Fibroblast of lung (primary cell): ENCODE measurements at places on chromosomes 2 and 18.

GRCh38 chr2:222255090-222255489, 43.7 kb downstream of the PAX3 start:
- H3K27ac ChIP-seq: no peak overlapping the region
- H3K4me3 ChIP-seq: no peak overlapping the region
- no peak for DNase-seq
- no peaks in the 10 kb centered on the region for H3K27me3 ChIP-seq
- no peaks in the 10 kb centered on the region for H3K36me3 ChIP-seq

GRCh38 chr2:232688201-232688600, 8.9 kb upstream of the GIGYF2 start:
- no peaks in the 10 kb centered on the region for H3K36me3 ChIP-seq
- no peaks in the 10 kb centered on the region for H3K4me1 ChIP-seq
- peaks cover 3% of the 10 kb centered on the region for H3K27me3 ChIP-seq
- H3K27ac ChIP-seq: no peak overlapping the region
- no peak overlapping the region for H3K4me3 ChIP-seq
- DNase-seq: no peak

- no peaks in the 10 kb centered on the region for H3K4me1 ChIP-seq
- H3K27me3 ChIP-seq: no peaks in the 10 kb centered on the region
- no peak overlapping the region for H3K4me3 ChIP-seq
- H3K27ac ChIP-seq: no peak overlapping the region
- no peaks in the 10 kb centered on the region for H3K36me3 ChIP-seq
- peak; percentile 28 for DNase-seq
These were observed 307.3 kb downstream of the GBX2 start for GRCh38 chr2:235860871-235861270.

- H3K27ac ChIP-seq: peak overlapping the region; percentile 87
- H3K36me3 ChIP-seq: no peaks in the 10 kb centered on the region
- peak; percentile 91 for DNase-seq
- H3K4me1 ChIP-seq: peaks cover 32% of the 10 kb centered on the region
- no peaks in the 10 kb centered on the region for H3K27me3 ChIP-seq
- no peak overlapping the region for H3K4me3 ChIP-seq
These were observed 7.6 kb upstream of the CHRNA1 start for GRCh38 chr2:174771631-174772471.

DNA sequence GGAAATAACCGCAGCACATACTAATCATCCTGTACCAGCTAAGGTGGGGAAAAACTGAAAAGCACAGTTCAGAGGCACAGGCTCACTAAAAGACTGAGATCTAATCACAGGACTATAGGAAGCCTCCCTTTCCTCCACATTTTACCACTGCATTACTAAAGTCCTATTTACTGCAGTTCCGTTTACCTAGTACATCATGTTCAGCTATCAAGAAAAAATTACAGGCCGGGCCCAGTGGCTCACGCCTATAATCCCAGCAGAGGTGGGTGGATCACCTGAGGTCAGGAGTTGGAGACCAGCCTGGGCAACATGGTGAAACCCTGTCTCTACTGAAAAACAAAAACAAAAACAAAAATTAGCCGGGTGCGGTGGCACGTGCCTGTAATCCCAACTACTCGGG, 11.0 kb upstream of the NBEAL1 start:
- no peak for DNase-seq
- no peaks in the 10 kb centered on the region for H3K36me3 ChIP-seq
- H3K4me3 ChIP-seq: no peak overlapping the region
- H3K27me3 ChIP-seq: no peaks in the 10 kb centered on the region
- H3K27ac ChIP-seq: no peak overlapping the region
- no peaks in the 10 kb centered on the region for H3K4me1 ChIP-seq

DNA sequence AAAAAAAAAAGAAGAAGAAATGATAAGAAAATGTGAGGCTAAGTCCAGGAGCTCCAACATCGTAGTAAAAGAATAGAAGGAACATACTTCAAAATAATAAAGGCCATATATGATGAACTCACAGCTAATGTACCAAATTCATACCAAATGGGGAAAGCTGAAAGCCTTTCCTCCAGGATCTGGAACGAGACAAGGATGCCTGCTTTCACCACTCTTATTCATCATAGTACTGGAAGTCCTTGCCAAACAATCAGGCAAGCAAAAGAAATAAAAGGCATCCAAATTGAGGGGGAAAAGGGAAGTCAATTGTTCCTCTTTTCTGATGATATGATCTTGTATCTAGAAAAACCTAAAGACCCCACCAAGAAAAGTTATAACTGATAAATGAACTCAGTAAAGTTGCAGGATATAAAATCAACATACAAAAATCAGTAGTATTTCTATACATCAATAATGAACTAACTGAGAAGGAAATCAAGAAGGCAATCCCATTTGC, 170.6 kb downstream of the METTL4 start:
- H3K27ac ChIP-seq: no peak overlapping the region
- H3K4me1 ChIP-seq: no peaks in the 10 kb centered on the region
- DNase-seq: peak; percentile 9
- no peak overlapping the region for H3K4me3 ChIP-seq

- H3K27ac ChIP-seq: no peak overlapping the region
- no peaks in the 10 kb centered on the region for H3K4me1 ChIP-seq
- no peaks in the 10 kb centered on the region for H3K27me3 ChIP-seq
- H3K36me3 ChIP-seq: no peaks in the 10 kb centered on the region
- no peak overlapping the region for H3K4me3 ChIP-seq
These were observed 61.1 kb downstream of the GATA6 start for GRCh38 chr18:22230471-22230945.

DNA sequence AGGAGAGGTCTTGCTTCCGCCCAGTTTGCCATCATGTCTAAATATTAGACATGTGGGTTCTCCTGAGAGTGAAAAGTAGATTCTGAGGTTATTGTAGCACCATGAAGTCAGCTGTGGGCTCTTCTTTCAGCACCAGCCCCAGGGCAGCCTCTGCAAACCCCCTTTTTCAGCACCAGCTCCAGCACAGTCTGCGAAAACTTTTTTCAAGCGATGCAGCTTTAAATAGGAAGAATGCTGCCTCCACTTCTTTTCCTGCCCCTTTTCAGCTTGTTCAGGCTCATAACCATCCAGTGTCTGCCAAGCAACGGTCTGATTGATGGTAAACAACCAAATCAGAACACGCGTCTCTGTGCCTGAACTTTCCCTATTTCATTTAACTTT, at the start of gene COL5A2:
COL5A2 (minus strand) TSS at position 192 of the 381 bp plus-strand sequence; CDS start at position 35, 157 bp downstream.
- peak within 1 kb of the TSS; percentile 75 for H3K4me3 ChIP-seq
- H3K4me1 ChIP-seq: no peaks in the 10 kb centered on the region
- no peaks in the 10 kb centered on the region for H3K36me3 ChIP-seq
- no peaks in the 10 kb centered on the region for H3K27me3 ChIP-seq
